ENCODE measurements at places on chromosomes 6 and 20.

DNA sequence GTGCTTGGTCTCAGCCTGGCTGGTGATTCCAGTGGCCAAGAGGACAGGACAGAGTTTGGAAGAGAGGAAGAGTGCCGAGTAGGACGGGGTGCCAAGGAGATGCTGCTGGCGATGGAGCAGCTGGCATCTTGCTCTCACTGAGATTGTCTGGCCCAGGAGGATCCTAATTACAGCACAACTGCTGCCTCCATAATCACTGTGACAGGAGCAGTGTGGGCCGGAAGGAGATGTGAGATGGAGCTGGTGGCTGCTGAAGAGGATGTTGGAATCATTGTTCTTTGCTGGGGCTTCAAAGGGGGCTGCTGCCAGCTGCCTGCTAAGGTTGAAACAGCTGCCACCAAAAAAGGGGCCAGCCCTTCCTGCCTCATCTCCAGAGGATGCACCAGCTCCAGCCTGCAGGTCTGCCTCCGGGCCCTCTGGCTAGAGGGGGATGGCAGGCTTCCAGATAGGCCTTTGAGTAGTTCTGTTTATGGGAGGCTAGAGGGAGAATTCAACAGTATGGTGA lies 214.4 kb downstream of the RNF144B start:
- DNase-seq = no peak

GRCh38 chr6:128491100-128491581 lies 29.3 kb downstream of the PTPRK start:
- DNase-seq = no peak

- no peak for DNase-seq
These were observed 56.2 kb downstream of the KHDC1L start for GRCh38 chr6:73169111-73169510.

DNA sequence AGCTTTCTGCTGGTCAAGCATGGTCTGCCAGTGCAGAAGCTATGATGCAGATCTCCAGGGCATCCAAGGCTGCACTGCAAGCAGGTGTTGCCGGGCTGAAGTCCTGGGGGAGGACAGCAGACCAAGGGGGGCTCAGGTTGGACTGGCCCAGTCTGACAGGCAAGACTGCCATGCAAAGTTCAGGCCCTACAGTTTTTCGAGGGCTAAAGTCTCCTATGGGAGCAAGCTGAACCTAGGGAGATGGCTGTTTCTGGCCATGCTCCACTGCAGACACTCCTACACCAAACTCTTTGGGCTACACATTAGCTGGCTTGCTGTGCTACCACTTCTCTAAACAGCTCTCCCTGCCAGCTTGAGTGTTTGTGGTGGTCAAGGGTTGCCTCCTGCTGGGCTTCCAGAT lies 130.0 kb upstream of the SYNCRIP start:
- DNase-seq = no peak

DNA sequence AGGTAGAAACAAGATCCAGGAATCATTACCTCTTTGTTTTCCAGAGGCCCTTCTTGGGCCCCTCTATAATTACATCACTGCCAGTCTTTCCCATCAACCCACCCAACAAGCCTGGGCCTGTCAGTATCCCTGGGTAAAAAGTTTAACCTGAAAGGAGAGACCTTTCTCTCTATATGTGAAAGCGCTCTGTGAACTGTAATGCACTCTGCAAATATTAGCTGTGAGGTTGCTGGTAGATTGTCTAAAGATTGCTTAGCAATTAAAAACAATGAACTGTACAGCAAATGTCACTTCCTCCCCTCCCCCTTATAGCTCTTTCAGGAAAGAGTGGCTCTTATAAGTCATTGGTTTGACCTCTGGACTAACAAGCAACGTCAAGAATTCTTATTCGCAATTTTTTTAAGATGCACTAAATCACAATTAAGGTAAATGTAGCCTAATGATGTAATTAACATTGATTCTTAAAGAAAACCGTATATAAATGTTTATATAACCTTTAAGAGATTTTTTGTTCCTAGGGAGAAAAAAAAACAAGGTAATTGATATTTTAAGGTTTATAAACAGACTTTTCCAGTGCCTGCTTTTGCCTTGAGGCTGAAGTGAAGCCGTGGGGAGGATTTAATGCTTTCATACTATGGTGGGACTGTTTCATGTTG lies 18.4 kb downstream of the ECT2L start:
- no peak for DNase-seq
